ENCODE measurements at places on chromosomes 3 and 15.

DNA sequence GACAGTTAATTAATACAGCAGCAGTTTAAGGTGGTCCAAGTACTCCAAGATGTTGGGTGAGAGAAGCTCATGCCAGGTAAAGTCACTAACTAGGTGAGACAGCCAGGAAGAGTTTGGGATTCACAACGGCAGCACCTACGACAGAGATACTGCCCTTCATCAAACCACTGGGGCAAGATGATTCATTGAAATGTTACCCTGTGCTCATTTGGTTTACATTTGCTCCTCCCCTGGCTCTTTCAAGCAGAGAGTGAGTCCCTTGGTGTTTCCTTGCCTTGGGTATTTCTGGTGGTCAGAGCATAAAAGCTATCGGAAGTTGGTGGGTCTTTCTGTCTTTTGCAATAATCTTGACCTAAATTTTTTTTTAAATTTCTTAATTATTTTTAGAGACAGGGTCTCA lies 19.9 kb upstream of the PDE8A start:
- no peak for DNase-seq

GRCh38 chr3:183799461-183799860 lies 25.9 kb downstream of the MAP6D1 start:
- DNase-seq, result no peak

DNA sequence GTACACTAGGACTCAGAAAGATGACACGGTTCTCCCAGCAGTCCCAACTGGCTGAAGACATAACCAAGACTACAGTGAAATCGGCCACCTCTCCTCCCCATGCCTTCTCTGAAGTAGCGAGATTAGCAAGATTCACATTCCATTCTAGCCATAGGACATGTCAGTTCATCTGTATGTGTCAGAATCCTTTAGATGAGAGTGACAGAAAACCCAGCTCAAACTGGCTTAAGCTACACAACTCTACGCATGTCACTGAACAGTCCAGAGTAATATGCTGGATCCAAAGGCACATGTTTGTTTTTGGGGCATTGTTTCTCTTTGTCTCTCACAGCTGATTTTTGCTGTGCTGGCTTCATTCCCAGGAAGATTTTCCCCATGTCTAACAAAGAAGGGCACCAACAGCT lies 75.8 kb downstream of the RARB start:
- no peak for DNase-seq

DNA sequence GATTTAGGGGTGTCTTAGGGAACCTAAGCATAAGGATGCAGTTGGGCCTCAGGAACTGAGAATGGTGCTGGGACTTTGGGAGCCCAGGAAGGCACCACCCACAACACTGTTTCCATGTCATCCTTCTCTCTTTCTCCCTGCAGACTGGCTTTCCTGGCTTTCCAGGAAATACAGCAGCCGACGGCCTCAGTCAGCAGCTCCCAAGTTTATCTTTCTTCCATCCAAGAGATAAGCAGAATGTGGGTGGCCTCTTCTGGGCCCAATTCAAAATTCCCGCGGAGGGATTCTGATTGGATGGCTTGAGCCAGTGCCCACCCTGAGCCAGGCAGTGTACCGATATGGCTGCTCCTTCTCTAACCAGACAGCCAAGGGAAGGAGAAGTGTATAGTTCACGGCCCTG lies 4.5 kb upstream of the CLN6 start:
- DNase-seq, result no peak

DNA sequence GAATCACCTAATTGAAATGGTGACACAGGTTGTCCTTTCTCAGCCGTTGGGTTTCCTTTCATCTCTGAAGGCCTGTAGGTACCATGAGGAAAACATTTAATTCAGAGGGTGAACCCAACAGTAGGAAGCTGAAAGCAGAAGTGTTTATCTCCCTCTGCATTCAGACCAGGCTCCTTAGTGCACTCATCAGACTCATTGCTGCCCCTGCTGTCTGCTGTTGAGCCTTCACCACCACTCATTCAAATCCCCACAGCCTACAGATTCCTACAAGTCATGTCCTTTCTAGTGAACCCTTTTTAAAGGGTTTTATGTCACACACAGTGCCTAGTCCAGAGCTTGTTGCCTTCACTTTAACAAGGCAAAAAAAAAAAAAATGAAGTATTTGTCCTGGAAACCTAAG lies 13.4 kb downstream of the WDR48 start:
- no peak for DNase-seq

DNA sequence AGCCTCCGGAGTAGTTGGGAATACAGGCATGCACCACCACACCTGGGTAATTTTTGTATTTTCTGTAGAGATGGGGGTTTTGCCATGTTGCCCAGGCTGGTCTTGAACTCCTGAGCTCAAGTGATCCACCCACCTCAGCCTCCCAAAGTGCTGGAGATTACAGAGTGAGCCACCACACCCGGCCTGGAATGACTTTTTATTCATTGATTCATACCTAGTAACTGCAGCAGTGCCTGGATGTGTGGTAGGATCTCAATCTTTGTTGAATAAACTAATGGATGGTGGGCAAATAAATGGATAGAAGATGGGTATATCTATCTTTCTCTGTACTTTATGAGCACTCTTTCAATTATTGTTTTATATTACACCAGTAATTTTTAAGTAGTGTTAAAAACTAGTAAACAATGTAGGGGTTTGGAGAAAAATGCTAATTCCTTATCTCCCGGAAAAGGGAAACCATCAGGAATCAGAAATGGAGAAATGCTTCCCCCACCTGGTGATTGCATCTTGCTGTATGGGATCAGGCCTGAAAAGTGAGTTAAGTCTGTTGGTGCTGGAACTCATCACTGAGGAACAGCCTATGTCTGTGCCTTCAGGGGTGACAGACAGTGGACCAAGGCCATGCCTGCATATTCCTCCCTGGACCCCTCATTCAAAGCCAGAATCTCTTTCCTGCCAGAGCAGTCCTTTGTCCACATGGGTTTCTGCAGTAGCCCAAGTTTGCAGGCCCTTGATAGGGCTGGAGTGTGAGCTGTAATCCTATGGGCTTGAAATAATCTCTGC lies 161.0 kb upstream of the CTDSPL start:
- no peak for DNase-seq

DNA sequence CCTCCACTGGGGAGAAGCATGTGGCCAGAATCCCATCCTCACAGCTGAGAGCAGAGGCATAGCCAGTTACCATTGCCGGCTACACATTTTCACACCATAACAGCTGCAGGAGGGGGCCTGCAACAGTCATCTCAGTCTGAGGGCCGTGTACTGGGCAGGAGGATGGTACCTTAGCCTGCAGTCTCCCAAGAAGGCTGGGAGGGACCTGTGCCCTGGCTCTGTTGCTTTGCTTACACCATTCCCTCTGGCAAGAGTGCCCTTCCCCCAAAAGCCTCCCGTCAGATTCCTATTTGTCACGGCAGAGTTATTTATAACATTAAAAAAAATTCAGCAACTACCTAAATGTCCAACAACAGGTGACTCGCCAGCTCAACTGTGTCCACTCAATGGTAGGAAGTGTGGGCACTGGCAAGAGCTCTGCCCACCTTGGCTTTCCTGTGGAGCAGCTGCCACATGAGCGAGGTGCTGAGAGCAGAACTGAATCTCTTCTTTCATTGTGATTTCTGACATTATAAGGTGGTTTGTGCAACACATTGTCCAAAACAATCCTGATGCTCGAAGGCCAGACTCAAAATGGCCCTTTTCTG lies 4.4 kb downstream of the CAMKV start:
- DNase-seq, result no peak

- no peak for DNase-seq
These were observed 238.7 kb downstream of the CHST2 start for GRCh38 chr3:143358155-143358792.

DNA sequence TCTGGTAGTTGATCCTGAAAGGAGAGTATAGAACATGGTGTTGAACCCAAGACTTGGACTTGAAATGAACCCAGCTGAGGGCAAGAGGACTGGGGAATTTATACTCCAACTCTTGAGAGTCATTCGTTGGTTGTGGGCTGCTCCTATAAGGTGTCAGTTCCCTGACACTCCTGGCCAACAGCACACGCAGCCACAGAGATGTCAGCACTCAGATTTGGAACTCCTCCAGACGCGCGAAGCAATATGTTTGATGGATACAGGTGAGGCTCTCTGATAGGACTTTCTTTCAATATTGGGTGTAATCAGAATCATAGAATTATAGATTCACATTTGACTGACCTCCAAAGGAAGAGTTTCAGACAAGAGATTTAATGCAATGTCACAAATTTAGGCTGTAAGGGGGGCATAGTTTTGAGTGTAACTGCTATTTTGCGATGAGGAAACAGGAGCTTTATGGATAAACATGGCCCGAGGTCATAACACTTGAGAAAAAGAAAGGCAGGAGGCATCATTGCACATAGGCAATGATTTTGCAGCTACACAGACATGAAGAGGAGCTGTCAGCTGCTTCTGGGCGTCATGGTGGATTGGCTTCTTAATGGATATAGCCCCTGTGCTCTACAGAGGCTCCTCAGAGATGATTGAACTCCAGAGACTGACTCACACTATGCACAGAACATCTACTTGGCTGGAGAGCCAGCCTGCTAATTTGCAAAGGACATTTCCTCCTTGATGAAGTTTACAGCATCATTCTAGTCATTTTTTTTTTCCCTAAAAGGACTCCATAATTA lies 569.2 kb upstream of the RGMA start:
- no peak for DNase-seq

DNA sequence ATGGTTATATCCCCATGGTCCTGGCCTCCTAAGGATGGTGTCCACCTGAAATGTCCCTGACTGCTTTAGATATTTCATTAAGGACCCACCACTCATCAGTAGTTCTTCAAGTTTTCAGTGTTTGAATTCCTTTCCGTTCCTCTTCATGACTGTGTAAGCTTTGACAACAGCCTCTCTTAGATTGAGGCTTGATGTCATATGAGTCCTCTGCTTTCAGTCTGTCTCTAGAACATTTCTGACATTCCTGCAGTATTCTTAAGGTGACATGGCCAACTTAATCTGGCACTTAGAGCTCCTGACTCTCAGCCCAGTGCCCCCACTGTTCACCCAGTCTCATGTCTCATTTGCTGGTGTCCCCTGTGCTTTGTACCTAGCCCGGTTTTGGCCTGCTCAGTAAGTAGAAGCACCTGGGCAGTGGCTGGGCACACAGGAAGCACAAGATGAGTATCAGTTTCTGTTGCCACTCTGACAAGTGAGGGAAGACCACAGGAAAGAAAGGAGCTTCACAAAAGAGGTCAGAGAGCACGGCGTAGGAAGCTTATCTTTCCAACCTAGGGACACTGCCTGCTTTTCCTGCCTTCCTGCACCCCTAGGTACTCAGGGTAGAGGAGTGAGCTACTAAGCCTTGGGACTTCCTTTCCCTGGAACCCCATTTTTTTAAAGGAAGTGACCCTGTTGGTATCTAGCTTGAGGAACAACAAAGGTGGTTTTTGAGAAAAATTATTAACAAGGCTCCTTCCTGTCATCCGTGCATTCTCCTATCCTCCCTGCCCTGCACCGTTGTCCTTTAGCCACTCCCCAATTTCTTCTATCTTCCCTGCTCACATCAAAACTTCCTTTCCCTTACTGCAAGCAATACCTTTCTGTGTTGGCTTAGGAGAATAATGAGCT lies 103.1 kb downstream of the KLHL25 start:
- DNase-seq, result no peak

GRCh38 chr15:75727851-75728715 lies 15.4 kb upstream of the CSPG4 start:
- DNase-seq, result no peak

- no peak for DNase-seq
These were observed 187.9 kb downstream of the SLCO3A1 start for GRCh38 chr15:92041371-92041770.

DNA sequence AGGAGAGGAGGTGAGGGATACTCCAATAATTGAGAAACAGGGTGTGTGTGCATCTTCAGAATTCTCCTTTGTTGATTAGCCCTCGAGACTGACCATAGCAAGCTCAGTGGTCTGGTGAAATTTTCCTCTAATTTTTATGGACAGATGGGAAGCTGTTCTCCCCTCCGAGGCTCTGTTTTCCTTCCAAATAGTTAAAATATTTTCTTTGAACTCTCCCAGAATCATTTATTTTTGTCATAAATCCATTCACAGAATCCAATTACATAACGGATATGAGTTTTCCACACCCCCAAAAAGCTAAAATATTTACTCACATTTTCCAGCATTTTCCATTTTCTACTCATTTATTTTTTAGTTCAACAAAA lies 36.5 kb downstream of the QTRT2 start:
- DNase-seq, result no peak

DNA sequence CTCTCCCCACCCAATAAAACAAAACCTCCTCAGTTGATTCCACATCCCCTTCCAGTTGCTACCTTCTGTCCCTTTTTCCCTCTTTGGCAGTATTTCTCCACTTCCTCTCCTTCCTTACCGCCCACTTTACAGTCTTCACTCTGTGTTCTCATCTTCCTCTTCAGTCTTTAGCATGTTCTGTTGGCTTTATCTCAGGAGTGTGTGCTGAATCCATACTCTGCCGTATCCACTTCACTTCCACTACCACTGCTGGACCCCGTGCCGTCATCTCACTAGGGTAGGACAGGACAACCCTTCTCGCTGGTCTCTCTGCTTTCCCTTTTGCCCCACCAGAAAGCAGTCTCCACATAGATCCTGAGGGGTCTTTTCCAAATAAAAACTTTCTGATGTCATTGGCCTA lies 74.3 kb downstream of the FNDC3B start:
- no peak for DNase-seq

- no peak for DNase-seq
These were observed 72.5 kb upstream of the PRR23C start for GRCh38 chr3:139117136-139117675.

DNA sequence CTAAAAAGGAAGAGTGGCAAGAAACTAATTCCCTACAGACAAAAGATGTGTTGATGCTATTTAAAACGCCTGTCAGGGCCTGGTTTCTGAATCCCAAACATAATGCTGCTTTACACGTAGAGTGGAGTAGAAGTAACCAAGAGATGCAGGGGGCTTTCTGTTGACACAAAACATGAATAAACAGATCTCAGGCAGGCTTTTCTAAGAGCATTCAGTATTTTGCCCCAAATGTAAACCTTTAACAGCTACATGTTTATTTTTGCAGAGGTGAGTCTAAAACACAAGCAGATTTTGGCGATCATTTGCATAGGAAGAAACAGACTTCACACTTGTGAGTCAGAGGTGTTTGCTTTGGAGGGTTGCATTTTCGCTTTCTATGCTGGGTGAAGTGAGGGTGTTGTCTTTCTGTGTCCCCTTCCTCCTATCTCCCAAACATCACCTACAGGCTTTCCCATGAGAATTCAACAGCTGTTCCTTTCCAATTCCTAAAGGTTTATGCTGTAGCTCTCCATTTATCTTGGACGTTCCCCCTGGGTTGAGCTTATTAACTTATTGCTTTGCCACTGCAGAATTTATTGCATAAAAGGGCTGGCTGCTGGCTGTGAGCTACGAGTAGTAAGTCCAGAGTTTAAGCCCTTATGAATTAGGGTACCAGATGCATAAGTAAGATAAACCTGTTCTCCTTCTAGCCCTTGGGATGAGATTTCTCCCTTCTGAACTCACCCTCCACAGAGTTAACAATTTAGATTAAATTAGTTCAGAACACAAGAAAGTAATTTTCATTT lies 156.7 kb downstream of the DIPK2A start:
- DNase-seq, result no peak
